Neural progenitor cell (in vitro differentiated cells): ENCODE measurements at places on chromosomes 5 and 9.

- peak; percentile 23 for DNase-seq
Measured at GRCh38 chr9:109317311-109317978, 3.4 kb downstream of the EPB41L4B start.

DNA sequence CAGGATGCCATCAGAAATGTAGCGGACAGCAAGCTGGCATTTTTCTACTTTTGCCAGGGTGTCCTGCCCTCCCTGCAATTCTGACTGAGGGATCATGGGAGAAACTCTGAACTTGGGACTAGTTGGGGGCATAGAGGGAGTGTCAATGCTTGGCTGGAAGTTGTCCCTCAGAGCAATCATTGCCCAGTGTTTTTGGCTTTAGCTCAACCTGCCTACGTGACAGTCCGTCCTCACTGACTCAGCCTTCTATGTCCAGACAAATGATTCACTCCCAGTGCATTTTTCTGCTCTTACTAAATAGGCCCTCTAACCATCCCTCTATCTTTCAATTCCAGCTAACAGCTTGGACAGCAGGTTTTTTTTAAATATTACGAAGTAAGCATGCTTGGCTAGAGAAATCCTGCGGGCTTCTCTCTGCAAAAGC lies 627.4 kb downstream of the TLR4 start:
- DNase-seq, result no peak

GRCh38 chr5:67306965-67307607 lies 110.5 kb upstream of the CD180 start:
- DNase-seq, result peak; percentile 18

- no peak for DNase-seq
Measured at GRCh38 chr9:112331674-112331952, 1.8 kb downstream of the PTBP3 start.

DNA sequence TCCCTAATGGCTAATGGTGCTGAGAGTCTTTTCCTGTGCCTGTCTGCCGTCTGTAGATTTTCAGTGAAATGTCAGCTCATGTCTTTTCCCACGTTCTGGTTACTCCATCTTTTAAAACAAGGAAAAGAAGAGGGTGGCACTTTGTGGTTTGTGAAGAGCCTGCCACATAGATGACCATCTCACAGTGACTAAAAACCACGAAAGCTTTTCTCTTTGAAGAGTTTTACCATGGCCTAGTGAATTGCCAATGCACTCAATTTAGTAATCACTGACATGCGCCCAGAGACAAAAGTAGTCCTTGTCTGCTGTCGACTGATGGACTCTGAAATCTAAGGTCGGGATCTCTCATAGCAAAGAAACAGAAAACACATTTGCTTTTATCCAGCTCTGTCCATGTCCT lies 50.4 kb downstream of the SPATA31C2 start:
- DNase-seq, result no peak

DNA sequence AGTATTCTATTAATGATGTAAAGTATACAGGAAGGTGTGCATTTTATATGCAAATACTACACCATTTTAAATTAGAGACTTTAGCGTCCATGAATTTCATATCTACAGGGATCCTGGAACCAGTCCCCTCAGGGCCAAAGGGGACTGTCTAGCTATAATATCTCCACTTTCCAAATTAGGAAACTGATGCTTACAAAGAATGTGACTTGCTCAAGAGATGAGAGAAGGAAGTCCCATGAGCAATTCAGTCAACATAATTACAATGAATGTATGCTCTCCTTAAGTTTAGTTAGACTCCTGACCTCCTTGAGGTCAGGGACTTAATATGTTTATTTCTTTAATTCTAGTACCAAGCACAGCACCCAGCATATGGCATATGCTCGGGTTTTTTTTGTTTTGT lies 23.7 kb downstream of the NIPBL start:
- DNase-seq, result no peak

DNA sequence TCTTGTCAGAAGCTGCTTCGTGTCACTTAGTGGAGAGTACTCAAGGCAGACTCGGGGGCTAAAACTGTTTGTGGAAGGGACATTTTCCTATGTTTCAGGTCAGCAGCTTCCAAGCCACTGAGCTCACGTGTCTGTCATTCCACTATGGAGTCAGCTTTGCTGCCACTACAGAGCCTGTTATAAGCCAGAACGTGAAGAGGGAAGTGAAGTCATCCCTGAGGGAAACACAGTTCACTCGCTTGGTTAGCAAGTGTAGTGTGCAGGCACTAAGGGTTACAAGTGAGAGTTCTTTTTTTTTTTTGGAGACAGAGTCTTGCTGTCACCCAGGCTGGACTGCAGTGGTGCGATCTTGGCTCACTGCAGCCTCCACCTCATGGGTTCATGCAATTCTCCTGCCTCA lies 24.5 kb upstream of the LTC4S start:
- no peak for DNase-seq

- no peak for DNase-seq
Measured at GRCh38 chr9:1960342-1961042, 54.7 kb upstream of the SMARCA2 start.

- no peak for DNase-seq
Measured at GRCh38 chr5:115413651-115414050, 117.2 kb upstream of the CCDC112 start.

GRCh38 chr5:141995656-141996055 lies 17.2 kb downstream of the GNPDA1 start:
- no peak for DNase-seq

DNA sequence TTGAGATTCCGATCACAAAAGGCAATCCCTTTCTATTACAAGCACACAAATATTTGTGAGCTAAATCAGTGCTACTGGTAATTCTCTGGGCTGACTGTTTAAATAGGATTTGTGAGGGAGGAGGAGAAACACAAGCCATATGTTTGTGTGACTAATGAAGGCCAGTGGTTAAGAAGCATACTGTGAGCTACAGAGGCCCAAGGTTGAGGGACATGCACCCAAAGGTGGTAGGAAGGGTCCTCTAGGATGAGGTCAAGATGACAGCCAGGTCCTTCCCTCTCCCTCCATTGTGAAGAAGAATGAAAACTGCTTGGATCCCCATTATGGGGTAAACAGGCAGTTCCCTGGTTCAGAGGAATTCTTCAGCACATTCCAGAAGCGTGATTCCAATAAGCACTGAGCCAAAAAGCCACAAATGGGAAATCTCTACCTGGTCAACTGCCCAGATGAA lies 83.9 kb downstream of the SPOCK1 start:
- DNase-seq, result no peak

DNA sequence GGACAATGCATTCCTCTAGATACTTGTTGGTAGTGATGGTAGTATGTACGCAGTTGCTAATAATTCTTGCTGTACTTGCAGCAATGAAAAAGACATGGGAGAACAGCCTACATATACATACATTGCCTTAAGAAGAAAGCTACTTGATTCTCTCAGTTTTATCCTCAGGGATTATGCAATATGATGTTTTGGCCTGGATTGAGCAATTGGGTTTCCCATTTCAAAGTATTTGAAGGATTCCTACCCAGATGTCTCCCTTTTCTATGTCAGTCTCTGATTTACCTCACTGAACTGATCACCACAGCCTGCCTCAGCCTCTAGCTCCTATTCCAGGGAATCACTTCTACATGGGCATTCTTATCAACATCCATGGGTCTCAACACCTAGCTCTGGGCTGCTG lies 210.1 kb upstream of the CDH10 start:
- DNase-seq, result no peak

- no peak for DNase-seq
Measured at GRCh38 chr5:82396871-82397514, 118.8 kb upstream of the RPS23 start.

GRCh38 chr5:177455036-177455660 lies 8.5 kb downstream of the PRR7 start:
- peak; percentile 94 for DNase-seq

DNA sequence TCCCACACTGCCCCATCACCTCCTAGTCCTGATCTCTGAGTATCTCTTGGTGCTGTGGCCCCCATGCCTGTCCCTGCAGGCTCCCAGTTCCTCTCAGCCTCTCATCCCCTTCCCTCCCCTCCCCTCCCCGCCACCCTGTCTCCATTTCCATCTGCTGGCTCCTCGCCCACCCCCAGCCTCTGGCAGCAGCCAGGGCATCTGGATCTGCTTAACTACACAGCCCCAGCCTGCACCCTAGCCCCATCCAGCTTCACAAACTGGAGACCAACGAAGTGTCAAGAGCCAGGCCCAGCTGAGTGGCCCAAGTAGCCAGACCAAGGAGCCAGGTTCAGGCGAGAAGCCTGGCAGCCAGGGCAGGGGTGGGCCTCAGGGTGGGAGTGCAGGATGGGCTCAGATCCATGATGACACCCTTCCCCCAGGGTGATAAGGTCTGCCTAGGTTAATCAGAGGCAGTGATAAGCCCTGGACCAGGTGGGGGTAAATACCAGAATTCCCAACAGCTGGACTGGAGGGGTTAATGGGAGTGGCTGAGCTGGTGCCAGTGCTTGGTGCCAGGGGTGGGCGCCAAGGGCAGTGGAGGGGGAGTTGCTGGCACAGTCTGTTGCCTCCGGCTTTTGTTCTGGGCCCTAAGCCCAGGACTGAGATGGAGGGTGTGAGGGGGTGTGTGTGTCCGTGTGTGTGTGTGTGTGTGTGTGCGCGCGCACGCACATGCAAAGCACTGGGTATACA lies 2.5 kb downstream of the IL11RA start:
- DNase-seq, result no peak

GRCh38 chr5:93721071-93721470 lies 20.3 kb downstream of the POU5F2 start:
- no peak for DNase-seq

DNA sequence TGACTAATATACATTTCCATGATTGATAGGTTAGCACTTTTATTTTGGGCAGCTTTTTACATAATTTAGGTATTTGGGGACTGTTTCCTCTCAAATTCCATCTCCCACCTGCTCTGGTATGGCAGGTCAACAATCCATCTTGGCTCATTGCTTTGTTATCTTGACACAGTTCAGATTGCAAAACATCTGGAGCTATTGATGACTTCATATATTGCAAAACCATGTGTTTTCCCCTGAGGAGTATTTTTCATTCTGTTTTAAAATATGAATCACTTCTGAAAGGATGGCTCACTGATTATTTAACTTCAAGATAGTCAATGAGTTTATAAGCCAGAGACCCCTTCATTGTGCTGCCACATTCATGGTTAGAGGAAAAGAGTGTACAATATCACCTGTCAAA lies 1206.0 kb upstream of the C9orf72 start:
- DNase-seq, result no peak

- DNase-seq, result no peak
Measured at GRCh38 chr5:136730426-136730825, 365.1 kb upstream of the TRPC7 start.

DNA sequence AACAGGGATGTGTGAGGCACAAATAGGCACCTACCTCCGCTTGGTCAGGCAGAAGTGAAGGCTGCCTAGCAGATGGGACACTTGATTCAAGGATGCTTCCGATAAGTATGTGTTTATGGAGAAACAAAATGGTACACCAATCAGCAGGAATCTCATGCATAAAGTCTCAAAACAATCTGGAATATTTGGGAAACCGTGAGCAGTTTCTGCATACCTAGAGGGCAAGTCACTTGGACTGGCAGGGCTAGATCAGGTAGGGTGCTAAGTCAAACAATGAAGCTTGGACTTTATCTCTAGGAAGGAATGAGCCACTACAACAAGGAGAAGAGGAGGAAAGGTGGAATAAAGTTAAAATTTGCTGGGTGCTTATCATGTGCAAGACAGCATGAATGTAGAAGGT lies 5.5 kb downstream of the EPB41L4A start:
- DNase-seq, result no peak

DNA sequence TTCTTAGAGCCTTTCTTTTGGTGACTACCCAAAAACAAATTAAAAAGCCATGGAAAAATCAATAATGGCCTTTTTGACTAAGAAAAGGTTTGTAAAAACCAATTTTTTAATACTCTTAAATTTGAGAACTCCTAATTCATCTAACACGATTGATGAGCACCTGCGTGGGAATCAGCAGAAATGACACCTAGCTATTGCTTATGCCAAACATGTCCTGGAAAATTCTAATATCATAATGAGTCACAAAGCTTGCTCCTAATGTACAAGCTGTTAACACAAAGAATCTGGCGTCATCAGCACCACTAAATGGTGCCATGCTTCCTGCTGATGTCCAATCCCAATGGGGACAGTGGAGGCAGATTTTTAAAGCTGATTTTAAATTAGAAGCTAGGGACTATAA lies 146.2 kb upstream of the LRRTM2 start:
- DNase-seq, result no peak
